ENCODE measurements at places on chromosomes 5 and 9.

DNA sequence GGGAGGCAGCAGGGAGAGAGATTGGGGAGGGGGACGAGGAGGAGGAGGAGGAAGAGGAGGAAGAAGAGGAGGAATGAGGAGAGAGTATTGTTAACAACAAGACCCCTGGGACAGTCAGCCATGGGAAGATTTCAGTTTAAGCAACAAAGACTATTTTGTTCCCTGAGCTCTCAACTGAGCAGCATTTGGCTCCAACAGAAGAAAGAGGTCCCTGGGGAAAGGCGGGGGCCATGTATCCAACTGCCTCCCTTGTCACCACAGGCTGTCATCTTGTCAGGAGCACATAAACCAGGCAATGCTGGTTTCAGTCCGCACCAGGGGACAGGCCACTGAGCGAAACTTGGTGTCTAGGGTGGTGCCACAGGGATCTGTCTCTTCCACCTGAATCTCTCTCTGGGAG, 316.1 kb downstream of the TLE1 start:
- DNase-seq, result no peak

- peak; percentile 22 for DNase-seq
Observed at GRCh38 chr9:26975728-26976707, 19.8 kb downstream of the IFT74 start.

DNA sequence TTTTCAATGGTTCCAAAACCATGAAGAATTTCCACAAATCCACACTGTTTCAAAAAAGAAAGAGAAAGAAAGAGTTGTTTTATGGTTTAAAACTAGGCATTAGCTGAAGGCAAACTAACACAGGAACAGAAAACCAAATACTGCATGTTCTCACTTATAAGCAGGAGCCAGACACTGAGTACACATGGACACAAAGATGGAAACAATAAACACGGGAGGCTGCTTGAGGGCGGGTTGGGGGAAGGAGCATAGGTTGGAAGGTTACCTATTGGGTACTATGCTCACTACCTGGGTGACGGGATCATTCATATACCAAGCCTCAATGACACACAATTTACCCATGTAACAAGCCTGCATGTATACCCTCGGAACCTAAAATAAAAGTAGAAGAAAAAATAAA, 45.0 kb downstream of the SEMA6A start:
- no peak for DNase-seq

GRCh38 chr9:2817999-2818803, 25.7 kb downstream of the PUM3 start:
- DNase-seq, result no peak

- no peak for DNase-seq
Observed at GRCh38 chr5:163475411-163475810, 15.0 kb downstream of the HMMR start.

GRCh38 chr5:58854441-58854840, 271.6 kb downstream of the RAB3C start:
- no peak for DNase-seq

DNA sequence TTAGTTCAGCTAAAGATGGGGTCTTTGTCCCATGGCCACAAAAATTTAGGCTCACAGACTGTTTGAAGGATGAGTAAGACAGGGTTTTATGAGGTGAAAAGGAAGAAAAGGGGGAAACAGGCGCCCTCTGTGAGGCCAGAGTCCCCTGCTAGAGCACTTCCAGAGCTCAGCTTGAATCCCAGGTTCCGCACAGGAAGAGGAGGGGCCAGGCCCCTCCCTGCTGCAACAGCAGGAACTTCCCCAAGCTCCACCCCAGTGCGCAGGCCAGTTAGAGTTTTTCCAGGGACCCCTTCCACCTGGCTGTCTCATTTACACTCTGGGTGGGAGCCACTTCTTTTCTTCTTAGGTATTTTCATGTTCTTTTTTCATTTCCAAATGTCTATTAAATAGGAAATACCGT, 480.8 kb downstream of the PSAT1 start:
- DNase-seq, result no peak

- no peak for DNase-seq
Observed at GRCh38 chr5:111337133-111337532, 112.9 kb downstream of the CAMK4 start.

DNA sequence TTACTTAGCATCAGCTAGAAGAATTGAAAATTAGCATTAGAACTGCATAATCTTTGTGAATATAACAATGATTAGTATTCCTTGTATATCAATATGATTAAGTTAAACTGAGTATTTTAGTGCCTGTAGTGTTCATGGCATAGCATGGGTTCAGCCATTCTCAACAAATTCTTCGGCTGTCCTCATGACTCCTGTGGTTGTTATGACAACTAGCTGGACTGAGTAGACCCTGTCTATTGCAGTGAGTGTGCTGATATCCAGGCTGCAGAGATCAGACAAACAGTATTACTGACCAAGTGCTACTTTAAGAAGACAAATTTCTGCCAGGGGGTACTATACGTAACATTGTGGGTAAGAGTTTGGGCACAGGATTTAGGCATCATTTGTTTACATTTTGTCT, 125.9 kb downstream of the NUDT12 start:
- no peak for DNase-seq

- DNase-seq, result no peak
Observed at GRCh38 chr9:68847765-68848164, 142.7 kb downstream of the PIP5K1B start.

DNA sequence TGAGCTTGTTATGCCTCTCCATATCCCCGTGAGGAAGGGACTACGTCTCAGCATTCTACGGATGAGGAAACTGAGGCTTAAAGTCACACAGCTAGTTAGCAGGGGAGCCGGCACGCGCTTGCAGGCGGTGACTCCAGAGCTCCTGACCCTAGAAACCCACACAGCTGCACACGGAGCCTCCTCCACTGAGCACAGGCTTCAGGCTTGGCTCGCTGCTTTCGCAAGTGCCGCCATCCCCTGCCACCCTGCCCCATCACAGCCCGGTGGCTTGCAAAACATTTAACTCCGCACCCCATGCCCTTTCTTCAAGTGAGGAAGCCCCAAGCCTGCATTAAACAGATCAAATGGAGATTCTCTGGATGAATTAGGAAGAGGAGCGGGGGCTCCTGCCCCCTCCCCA, 138.3 kb downstream of the HSD17B3 start:
- no peak for DNase-seq

DNA sequence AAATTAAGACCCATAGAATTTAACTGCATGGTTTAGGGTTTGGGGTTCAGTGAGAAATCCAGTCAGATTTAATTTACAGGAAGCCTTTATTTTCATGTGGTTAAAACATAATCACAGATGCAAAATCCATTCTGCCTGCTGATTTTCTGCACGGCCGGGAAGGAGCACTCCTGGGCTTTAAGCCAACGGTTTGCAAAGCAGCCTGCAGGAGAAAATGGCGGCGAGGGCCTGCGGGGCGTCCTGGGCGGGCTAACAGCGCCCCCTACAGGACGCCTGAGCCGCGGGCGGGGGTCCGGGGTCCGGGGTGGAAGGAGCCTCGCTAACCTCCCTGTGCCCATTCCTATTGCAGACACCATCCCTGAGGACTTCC, 47.6 kb downstream of the THBS4 start:
- peak; percentile 86 for DNase-seq

- DNase-seq, result no peak
Observed at GRCh38 chr9:93111001-93111370, 15.0 kb downstream of the CARD19 start.

GRCh38 chr5:76952795-76953536, at the start of gene CRHBP:
CRHBP (plus strand) TSS chr5:76953045; CDS start chr5:76953135, 90 bp downstream.
- DNase-seq, result peak; percentile 48

GRCh38 chr5:10291692-10292339, 15.9 kb downstream of the CMBL start:
- DNase-seq, result no peak

All from ELF-1 (cell line).